ENCODE measurements at places on chromosomes 7 and 10.

- no peak for DNase-seq
Observed at GRCh38 chr7:107966711-107967110, 36.2 kb downstream of the LAMB1 start.

- no peak for DNase-seq
Observed at GRCh38 chr7:16080131-16080530, 341.2 kb downstream of the CRPPA start.

- no peak for DNase-seq
Observed at GRCh38 chr7:27930910-27931476, 191.0 kb downstream of the TAX1BP1 start.

- DNase-seq: no peak
Observed at GRCh38 chr7:112272921-112273561, 66.5 kb downstream of the ZNF277 start.

DNA sequence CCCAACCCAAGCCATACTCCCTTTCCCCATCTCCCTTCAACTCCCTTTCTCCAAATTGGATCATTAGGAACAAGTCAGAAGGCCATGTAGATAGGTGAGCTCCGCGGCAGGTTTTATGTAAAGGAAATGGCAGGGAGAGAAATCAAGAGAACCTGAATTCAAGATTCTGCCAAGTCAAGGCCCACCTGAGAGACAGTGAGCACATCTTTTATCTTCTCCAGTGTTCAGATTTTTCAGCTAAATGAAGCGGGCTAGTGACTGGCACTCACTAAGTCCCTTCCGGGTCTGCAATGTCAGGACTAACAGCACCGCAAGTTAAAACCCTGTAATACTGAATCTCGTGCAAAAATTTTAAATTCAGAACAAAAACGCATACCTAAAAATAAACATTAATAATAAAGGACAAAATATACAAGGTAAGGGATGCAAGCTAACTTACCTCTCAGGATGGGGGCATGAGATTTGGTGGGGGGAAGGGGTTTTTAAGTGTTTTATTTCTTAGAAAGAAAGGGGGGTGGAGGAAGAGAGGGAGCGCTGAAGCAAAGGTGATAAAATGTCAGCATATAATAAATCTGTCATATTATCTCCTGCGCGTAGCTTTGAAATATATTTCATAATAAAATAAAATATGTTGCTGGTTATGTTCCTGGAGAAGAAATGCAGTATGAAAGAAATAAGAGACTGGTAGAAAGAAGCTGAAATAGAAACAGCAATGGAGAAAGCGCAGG lies 17.6 kb downstream of the TCAF1 start:
- no peak for DNase-seq

- DNase-seq: no peak
Observed at GRCh38 chr7:41436139-41436538, 266.8 kb downstream of the INHBA start.

GRCh38 chr7:138900035-138900828 lies 81.0 kb downstream of the KIAA1549 start:
- no peak for DNase-seq

- DNase-seq: no peak
Observed at GRCh38 chr10:126417220-126417825, 29.0 kb upstream of the ADAM12 start.

GRCh38 chr10:46541735-46542566 lies 14.5 kb downstream of the GPRIN2 start:
- no peak for DNase-seq

- no peak for DNase-seq
Observed at GRCh38 chr7:120273476-120273975, 551 bp downstream of the KCND2 start.

DNA sequence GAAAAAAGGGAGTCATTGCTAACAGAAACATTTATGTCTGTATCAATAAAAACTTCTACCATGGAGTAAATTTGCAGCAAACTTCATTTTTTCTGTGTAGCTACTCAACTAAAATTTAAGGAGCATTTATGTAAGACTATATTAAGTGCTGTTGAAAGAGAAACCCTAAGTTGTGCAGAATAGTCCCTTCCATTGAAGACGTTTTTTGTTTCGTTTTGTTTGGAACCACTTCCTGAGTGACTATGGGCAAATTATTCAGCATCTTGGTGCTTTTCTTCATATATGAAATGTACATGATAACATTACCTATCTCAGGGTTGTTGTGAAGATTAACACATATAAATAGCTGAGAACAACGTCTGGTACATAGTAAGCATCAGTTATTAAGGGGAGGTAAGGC lies 24.3 kb downstream of the SEM1 start:
- DNase-seq: no peak

DNA sequence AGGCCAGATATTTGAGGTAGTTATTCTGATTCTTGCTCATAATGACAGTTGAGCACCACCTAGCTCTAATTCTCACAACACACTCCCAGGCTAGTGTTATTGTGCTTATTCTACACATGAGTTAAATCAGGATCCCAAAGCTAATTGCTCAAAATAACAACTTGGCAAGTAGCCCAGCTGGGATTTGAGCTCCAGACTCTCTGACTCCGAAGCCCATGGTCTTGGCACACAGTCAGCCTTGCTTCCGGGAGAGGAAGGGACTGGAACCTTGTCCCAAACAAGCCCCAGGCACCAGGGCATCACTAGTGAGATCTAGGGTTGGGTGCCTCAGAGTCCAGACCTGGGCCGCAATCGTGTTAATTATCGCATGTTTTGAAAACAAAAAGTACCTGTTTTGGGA lies 101.4 kb downstream of the GPAM start:
- DNase-seq: no peak

DNA sequence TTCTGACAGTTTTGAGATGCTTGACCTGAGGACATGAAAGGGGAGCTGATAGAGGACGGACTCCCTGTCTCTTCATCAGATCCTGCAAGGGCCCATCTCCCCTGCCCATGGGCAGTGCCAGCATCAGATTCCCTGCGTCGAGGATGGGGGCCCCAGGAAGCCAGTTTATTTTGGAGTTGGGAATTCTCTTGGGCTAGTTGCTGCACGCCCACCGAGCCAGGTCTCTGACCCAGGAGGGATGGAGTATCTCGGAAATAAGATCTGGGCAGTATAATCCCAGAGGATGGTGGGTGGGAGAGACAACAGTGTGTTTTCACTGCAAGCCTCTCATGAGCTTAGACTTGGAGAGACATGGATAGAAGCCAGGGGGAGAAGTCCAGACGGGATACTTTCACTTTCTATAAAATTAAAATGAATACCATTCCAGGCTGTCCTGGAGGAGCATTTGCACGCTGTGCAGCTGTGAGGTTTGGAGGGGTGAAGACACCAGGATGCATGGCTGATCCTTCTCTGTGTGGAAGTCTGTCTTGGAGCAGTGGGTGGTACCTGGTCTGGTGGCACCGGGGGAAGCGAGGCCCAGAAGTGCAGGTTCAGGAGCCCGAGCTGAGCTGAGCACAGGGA lies 25.8 kb downstream of the DOCK1 start:
- DNase-seq: no peak

- DNase-seq: no peak
Observed at GRCh38 chr7:117776224-117776623, 97.0 kb downstream of the CTTNBP2 start.

DNA sequence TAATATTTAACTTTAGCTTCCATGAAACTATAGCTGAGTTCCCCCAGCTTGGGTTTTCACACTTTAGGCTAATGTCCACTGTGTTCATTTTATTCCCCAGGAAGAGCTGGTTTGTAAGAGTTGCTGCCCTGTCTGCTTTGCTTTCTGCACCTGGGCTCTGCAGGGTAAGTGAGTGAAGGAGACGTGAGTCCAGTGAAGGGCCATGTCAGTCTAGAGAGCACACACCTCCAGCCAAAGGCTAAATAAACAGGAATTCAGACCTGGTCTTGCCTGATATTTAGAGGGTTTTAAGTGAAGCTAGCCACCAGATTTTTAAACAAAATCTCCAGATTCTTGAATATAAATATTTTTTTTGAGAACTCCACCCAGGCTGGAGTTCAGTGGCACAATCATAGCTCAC lies 24.5 kb upstream of the FZD1 start:
- DNase-seq: no peak

GRCh38 chr7:5997210-5997808 lies 11.5 kb downstream of the PMS2 start:
- no peak for DNase-seq

GRCh38 chr10:132974249-132974796 lies 32.0 kb upstream of the CFAP46 start:
- DNase-seq: peak; percentile 42

GRCh38 chr7:57414852-57415251 lies 35.1 kb upstream of the ZNF716 start:
- no peak for DNase-seq

DNA sequence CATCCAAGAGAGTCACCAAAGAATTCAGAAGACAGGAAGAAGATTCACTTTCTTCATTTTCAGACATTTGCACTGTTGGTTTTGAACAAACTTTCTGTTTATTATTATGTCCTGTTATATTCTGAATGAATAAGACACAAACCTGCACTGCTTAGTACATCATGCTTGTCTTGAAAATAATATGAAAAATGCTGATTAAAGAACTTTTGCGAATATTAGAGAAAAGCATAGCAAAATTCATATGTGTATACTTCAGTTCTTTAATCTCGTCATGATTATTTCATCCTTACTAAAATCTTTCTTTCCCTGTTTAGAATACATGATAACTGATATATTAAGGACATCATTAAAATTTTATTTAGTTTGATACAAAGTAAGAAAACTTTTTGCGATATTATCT lies 504.1 kb downstream of the POM121L12 start:
- no peak for DNase-seq

GRCh38 chr10:5411941-5412276 lies 448 bp upstream of the NET1 start:
- no peak for DNase-seq

DNA sequence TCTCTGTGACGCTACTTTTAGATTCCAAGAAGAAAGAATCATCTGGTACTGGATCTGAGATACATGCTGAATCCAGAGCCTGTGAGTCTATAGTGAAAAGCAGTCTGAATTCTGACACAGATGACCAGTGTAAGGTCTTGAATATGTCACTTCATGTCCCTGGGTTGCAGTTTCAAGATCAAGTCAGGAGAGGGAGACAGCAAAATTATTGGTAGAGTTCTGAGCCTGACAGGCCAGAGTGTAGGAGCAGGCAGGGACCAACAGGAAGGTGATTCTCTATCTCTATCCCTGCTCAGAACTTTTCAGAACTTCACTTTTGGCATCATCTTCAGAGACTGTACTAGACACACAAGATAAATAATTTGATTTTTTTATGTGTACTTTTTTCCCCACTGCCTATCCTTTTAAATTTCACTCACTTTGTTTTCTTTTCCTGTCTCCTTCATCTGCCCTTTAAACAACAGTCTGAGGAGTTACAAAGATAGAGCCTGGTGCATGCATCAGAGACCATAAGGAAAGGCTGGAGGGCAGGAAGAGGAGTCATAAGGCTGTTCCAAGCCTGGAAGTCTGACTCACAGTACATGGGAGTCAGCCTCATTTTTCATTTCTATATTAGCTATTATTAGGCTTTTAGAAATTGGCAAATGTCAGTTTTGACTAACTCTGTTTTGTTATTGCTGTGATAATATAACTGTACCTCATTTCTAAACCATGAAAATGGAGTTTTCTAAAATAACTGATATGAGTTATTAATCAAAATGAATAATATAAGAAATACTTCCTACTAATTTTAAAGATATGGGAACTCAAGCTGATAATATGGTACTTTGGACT lies 120.2 kb upstream of the TMEM229A start:
- DNase-seq: no peak

DNA sequence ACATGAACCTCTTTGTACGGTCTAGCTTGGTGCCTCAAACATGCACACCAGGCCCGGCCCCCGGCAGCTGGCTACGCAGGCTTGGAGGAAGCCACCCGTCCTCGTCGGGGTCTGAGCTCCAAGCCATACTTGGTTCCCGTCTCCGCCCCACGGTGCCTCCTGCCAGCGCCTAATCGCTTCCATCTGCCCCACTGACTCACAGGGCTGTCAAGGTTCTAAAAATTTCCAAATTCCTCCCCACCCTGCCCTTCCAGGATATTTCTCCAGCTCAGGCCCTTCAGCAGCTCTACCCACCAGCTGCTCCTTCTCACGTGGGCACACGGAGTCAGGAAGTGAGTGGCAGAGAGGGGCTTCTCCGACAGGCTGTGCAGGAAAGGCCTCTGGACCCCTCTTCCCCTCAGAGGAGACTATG lies 38.8 kb downstream of the TMEM270 start:
- no peak for DNase-seq

All from activated naive CD4-positive, alpha-beta T cell treated with anti-CD3 and anti-CD28 coated beads, Interleukin-2, amount 50 U/mL, for 72 hours (primary cell).